Stimulated activated CD4-positive, alpha-beta T cell treated with anti-CD3 and anti-CD28 coated beads, Interleukin-2, amount 100 ng/mL, for 24 hours (primary cell): ENCODE measurements at places on chromosomes 11 and 22.
A peak's percentile ranks its signal among the peaks of the same experiment; 100 is the strongest.

- DNase-seq = no peak
Observed at GRCh38 chr11:133833898-133834681, 11.2 kb downstream of the SPATA19 start.

DNA sequence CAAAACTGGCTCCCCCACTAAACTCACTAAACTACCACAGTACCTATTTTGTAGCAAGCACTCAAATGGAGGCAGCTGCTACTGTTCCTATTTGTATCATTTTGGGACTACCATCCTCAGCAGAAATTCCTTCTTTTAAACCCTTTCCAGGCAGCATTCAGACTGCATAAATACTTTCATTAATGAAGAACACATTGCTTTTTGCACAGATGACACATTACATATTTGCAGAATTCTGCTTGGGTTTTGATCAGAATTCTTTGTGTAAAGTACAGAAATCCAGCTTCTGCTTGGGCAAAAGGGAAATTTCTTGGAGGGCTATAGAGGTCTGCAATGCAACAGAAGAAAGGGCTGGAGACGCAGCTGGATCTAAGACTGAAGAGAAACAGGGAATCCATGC, 24.2 kb downstream of the RBX1 start:
- DNase-seq = no peak

DNA sequence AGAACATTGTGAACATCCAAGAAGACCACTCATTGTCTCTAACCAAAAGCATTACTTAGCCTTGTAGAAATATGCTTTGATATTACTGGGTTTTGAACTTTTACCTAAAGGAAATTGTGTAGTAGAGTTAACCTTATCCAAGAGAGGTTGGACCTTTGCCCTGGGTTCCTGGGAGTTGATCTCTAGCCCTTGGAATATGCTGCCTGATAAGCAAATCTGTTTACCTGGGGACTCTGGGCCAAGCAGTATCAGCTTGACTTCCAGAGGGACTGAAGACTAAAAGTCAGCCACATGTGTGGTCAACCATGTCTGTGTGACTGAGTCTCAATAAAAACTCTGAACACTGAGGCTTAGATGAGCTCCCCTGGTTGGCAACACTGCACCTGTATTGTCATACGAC, 44.1 kb upstream of the CWF19L2 start:
- no peak for DNase-seq

GRCh38 chr11:130470832-130471706, 22.6 kb downstream of the ADAMTS15 start:
- no peak for DNase-seq

DNA sequence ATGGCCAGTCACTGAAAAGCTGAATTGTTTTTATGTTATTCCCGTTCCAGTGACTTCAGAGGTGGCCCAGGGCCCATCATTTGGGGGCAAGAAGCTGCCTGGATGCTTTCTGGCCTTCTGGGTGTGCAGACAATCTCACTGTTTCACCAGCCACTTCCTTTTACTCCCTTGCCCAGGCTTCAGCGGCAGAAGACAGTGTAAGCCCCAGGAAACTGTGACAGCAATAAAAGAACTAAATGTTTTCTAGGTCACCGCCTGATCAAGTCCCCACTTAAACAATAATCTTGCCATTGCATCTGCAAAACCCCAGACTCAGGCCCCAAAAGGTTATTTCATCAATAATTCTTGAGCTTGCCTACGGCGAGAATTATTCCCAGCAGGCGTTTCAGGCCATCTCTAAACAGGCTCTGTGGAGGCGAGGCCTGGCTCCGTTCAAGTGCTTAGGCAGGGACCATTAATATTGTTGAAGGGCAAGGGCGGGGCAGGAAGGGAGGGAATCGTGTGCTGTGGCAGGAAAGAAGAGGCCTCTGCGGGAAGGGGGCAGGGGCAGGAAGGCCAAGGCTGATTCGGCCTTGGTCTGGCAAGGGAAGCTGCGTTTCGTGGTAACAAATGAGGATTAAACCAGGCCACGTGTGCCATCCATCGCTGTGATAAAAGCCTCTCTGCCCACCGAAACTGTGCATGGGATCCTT, 252.3 kb downstream of the KIRREL3 start:
- DNase-seq = no peak

GRCh38 chr11:8100605-8101004, 19.6 kb downstream of the TUB start:
- no peak for DNase-seq

DNA sequence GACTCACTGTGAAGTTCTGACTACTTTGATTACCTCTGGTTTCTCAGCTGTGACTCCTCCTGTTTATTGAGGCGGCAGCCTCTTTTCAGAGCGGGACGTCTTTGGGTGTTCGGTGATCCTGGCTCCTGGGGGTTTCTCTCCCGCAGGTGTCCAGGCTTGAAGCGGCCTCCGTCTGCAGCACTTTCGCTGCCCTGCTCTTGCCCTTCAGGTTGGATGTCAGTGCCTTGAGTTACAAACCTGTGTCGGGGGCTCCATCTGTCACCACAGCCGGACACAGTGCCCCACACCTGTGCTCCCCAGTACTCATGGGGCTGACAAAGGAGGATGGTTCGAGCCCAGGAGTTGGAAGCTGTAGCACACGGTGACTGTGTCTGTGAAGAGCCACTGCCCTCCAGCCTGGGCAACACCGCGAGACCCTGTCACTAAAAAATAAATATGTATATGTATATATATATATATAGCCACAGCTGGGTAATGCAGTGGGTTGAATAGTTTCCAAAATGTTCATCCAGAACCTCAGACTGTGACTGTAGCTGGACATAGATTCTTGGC, 104.1 kb downstream of the BRD1 start:
- DNase-seq = no peak

DNA sequence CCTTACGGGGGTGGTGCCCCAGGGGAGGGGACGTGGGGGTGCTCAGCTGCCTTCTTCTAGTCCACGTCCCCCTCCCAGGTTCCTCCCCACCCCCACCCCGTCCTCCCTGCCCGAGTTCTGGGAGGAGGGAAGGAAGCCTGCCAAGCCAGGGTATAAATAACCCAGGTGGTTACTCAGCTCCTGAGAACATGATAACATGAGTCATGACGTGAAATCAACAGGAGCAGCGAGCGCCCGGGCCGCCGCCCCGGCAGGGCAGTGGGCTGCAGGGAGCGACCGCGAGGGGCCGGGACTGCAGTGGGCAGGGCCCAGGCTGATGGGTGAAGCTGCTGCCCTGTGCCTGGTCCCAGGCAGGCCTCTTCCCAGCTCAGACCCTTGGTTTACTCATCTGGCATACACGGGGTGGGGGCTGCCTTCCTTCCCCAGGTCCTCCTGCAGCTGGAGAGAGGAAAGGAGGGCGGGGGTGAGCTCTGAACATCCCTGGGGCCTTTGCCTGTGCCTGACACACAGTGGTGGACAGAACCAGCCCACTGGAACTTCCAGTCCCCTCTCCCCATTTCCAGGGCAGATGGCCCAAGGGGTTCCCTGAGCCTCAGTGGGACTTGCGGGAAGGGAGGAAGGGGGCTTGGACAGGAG, 8.8 kb upstream of the PDGFB start:
- DNase-seq = no peak

DNA sequence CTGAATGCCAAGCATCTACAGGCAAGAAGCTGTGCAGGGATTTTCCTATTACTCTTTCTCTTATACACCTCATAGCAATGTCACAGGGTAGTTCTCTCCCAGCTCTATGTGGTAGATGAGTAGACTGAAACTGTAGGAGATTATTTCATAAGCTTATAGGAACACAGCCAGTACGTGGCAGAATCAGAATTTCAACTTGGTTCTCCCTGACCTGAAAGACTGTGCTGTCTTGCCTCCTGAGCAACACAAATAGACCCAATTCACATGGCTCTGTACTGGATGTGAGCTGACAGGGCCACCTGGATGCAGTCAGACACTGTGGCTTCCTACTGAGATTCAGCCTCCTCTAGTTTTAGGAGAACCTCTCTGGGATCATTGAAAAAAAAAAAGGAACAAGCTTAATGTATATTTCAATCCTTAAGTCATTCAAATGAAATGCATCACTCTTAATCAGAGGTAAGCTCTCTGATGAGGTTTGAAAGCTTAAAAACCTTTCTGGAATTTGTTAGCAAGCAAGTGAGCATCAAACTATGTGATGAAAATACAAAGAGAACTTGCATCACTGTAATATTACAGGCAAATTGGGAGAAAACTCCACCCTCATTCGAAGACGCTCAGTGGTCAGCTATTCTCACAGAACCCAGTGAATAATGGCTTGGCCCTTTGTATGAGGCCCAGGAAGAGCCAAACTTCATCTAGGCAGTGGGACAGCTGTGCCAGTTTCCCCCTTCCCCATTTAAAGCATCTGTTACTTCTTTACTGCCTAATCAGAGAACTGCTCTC, 1039.3 kb downstream of the NTM start:
- no peak for DNase-seq

DNA sequence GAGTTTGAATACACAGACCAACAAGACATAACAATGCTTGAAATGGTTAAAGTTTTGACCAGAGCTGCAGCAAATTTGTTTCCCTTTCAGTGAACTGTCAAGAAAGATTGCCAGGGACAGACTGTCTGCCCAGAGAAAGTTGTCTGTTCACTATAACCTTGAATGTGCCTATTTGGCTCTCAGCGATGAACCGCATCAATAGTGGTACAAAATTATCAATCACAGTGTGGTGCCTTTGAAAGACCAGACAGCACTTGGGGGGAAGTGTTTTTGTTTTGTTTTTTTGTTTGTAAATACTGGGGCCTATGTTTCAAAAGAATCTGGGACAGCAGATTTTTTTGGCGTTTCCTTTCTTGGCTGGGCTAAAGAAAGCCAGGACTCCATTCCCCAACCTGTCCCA, 123.1 kb downstream of the CD44 start:
- DNase-seq = no peak

DNA sequence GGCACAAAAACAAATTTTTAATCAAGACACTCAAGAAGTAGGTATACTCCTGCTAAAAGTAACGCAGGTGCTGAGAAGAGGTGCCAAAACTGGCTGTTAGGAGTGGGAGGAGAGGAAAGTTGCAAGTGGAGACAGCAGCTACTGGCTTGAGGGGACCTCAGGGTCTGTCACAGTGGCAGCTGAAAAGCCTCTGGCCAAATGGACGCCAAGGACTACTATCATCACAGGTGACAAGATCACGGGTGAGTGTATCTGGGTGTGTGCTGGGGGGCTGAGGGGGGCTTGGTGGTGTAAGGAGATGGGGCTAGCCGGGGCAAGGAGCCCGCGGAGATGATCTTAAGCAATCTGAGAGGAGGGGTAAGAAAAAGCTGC, 687 bp downstream of the ZNF202 start:
- peak; percentile 22 for DNase-seq

DNA sequence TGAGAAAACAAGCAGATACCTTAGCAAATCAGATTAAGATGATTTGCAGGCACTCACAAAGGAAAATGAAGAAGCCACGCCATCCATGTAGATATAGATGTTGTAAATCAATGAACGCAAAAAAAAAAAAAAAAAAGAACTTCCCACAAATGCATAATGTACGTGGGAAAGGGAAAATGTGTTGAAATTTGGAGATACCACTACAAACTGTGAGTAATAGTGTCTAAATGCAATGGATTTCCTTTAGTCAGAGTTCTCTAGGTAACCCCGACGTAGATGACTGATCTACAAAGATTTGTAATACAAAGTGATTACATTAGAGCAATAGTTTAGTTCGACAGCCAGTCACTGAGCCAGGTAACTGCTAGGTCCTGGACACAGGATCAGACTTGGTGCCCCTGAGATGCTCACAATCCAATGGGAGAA, 783 bp upstream of the ANKRD54 start:
- no peak for DNase-seq

- DNase-seq = no peak
Observed at GRCh38 chr11:15223318-15223717, 108.6 kb downstream of the INSC start.

DNA sequence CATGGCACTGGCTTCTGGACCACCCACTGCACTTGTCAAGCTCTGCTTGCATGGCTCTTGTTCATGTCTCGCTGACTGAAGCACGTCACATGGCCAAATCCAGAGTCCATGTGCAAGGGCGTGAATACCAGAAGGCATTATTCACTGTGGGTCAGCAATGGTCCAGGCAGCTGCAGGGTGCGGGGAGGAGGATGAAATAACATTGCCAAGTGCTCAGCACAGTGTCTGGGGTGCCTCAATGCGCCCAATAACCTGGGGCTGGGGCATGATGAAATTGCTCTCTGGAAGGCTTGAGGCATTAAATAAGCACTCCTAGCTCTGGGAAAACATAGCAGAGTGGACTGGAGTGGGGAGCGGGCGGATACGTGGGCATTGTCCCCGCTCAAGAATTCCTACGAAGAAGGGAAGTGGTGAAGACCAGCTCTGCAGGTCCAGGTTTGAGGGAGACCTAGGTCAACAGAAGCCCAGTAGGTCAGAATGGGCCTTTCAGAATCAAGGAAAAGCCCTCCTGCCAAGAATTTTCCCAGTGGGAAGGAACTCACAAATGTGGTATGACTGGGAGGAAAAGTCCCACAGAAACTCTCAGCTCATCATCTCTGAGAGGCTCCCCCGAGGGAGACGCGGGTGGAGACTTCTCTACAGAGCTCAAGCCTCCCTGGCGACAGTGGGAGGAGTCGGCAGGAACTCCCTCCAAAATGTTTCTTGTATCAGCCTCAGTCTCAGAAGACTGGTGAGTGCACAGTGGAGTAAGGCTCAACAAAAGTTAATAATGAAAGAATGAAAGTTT, 15.3 kb upstream of the ACCSL start:
- no peak for DNase-seq

GRCh38 chr11:130710021-130710420, 206.3 kb downstream of the SNX19 start:
- DNase-seq = no peak

DNA sequence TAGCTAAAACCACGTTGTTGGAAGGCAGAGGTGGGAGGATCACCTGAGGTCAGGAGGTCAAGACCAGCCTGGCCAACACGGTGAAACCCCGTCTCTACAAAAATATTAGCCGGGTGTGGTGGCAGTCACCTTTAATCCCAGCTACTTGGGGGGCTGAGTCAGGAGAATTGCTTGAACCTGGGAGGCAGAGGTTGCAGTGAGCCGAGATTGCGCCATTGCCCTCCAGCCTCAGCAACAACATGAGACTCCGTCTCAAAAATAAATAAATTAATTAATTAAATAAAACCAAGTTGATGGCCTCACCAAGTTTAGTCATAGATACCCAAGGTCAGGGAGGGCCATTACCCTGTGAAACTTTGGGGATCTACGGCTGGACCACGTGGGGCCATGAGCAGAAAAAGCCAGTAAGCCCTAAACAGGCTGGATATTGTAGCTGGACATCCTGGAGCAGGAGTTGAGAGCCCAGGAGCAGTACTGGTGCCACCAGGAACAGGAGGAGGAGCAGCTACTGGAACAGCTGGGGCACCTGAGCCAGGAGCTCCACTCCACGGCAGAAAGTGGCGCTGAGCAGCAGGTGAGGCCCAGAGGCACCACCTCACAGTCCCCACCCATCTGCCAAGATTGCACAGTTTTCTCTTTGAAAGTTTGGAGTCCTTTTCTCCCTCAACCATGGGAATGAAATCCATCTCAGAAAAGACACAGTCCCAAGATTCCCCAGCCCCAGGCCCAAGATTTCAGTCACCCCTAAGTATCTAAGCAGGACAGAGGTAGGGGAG, 50.5 kb downstream of the BTG4 start:
- no peak for DNase-seq

DNA sequence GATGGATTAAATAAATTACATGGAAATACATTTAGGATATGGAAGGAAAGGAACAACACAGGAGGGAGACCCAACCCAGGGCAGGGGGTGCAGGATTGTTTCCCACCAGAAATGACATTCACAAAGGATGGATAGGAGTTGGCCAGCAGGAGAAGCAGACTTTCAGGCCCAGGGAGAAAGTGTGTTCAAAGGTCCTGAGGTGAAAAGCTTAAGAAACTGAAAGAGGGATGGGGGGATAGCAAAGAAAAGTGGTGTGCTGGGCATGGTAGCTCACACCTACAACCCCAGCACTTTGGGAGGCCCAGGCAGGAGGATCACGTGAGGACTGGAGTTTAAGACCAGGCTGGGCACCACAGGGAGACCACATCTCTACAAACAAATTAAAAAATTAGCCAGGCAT, 16.6 kb upstream of the ADA2 start:
- DNase-seq = no peak
